Epithelial cell of esophagus (primary cell): ENCODE measurements at places on chromosomes 16 and 17.

DNA sequence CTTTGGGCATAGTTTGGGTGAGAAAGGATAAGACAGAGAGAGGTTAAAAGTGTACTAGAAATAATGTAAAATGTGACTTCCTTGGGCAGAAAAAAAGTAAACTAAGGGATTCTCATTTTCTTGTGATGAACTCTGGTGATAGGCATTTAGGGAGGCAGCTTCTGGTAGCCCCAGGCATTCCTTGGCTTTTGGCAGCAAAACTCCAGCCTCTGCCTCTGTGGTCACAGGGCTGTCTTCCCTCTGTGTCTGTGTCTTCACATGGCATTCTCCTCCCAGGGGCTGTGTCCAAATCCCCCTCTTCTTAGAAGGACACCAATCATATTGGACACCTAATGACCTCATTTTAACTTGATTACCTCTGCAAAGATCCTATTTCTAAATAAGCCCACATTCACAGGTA lies 54.7 kb downstream of the HS3ST3B1 start:
- DNase-seq = no peak

DNA sequence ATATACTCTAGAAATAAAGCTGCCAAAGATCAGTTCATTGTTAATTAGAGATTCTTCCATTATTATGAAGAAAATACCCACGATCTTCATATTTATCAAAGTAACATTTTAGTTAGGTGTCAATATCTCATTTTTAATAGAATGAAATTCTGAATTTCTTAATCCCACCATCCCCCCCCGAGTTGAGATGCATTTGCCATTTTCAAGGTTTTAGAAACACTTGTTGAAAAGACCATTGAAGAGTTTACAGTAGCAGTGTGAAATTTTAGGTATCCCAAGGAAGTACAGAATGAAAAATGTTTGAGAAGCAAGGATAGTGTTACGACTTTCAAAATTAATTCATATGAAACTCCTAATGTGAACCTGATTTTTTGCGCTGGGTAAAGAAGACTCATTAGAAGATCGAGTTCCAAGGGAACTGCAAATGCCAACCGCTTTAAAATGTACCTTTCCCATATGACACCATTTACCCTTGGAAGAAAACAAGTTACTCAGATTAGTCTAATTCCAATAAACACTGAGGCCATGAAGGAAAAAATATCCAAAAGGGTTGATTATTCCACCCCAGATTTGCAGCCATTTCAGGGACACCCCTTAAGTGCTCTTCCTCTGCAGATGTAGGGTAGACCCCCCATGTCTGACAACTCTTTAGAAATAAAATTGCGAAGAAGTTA lies 731 bp downstream of the IKZF3 start:
- no peak for DNase-seq

- DNase-seq = no peak
Observed at GRCh38 chr17:75331671-75332070, 42.4 kb upstream of the SLC25A19 start.

DNA sequence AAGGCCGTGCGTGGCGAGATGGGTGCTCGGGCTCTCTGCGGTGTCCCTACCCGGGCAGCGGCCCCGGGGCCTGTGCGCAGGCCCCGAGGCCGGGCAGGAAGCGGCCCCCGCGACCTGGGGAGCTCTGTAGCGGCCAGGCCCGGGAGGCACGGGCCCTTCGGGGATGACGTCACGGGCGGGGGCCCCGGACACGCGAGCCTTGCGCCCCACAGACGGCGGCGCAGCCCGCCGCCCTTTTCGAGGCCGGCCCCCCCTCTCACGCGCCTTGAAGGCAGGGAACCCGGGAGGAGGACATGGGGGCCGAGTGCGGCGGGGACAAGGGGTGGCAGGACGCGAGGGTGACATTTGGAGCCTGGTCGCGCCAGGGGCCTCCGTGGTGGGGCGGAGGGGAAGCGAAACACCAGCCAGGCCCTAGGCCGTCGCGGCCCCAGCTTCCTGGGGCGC lies 1.1 kb downstream of the RAI1 start:
- no peak for DNase-seq

GRCh38 chr17:10050597-10051101 lies 145.6 kb upstream of the RCVRN start:
- DNase-seq = no peak

DNA sequence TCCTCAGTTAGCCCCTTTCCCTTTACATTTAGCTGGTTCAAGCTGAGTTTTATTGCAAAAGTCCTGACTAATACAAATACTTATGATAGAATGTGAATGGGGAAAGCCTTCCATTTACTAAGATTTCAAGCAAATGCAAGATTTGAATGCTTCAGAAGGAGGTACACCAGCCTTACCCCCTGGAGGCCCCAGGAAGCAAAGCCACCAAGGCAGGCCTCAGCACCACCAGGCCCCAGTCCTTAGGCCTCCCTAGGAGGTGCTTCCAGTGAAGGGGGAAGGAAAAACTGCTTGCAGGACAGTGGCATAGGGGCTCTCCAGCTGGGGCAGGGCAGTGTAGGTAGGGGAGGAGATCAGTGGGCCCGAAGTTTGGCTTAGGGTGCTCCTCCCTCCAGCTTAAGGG lies 7.3 kb upstream of the PRPSAP2 start:
- DNase-seq = peak; percentile 19

DNA sequence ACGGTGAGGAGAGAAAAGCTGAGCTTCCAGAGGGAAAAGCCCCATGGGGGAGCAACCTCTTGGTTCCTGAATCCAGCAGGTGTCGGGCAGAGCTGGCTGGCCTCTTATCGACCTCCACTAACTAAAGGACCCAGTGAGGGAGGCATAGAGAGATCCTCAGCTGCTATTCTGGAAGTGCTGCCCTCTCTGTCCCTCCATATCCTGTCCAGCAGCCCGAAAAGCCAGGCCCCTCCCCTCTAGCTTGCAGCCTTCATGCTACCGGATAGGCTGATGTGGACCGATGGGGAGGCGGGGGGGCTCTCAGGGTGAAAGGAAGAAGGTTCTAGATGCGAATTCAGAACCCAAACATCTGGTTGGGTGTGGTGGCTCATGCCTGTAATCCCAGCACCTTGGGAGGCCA lies 24.9 kb downstream of the MXRA7 start:
- DNase-seq = no peak

GRCh38 chr17:55426851-55427586 lies 5.4 kb upstream of the MMD start:
- DNase-seq = peak; percentile 62

- DNase-seq = no peak
Observed at GRCh38 chr16:8893976-8894690, 12.0 kb downstream of the LITAFD start.

GRCh38 chr16:48810436-48810802 lies 200.4 kb upstream of the N4BP1 start:
- no peak for DNase-seq

GRCh38 chr17:38463451-38463858 lies 35.2 kb downstream of the ARHGAP23 start:
- peak; percentile 47 for DNase-seq

GRCh38 chr17:50659179-50659578 lies 24.5 kb downstream of the ABCC3 start:
- no peak for DNase-seq

DNA sequence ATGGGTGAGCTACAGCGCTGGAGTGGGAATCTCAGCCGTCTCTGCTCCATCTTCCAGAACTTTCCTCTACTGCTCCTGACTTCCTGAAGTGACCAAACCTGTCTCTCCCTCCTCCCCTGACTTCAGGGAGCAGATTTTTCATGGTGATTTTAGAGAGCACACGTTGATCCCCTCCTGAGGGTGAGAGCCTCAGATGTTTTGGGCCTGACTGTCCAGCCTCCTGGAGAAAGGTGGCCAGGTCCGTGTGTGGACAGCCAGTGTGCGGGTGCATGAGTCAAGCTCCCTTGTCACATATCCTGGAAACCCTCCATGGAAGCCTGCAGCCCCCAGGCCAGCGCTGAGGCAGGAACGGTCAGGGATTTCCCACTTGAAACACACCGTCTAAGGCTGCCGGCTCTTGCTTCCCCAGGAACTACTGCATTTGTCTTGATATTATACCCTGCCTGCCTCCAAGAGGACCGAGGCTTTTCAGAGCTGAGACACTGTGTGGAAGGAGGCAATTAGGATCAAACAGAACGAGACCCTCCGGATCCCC lies 143.1 kb downstream of the CMIP start:
- DNase-seq = no peak

DNA sequence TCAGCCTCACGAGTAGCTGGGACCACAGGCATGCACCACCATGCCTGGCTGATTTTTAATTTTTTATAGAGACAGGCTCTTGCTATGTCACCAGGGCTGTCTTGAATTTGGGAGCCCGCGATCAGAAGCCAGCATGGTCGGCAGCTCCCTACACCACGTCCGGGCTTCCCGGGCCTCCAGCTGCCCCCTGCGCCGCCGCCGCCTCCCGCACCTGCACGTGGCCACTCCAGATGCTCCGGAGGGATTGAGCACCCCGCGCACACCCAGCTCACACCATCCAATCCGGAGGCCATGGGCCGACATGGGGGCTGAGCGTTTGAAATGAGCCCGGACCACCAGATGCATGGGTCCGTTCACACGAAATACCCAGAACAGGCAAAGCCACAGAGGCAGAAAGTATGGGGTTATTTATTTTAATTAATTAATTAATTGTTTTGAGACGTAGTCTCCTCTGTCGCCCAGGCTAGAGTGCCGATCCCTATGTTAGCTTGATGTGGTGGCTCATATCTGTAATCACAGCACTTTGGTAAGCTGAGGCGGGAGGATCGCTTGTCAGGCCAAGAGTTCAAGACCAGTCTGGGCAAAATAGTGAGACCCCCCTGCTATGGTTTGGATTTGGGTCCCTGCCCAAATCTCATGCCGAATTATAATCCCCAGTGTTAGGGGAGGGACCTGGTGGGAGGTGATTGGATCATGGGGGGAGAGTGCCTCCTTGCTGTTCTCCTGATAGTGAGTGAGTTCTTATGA lies 17.1 kb upstream of the PDXDC1 start:
- no peak for DNase-seq

GRCh38 chr17:78722246-78722761 lies 59.8 kb downstream of the CYTH1 start:
- DNase-seq = no peak

GRCh38 chr16:56317998-56318826 lies 107.1 kb downstream of the AMFR start:
- peak; percentile 75 for DNase-seq

GRCh38 chr17:34389126-34389750 lies 26.2 kb upstream of the CCL1 start:
- no peak for DNase-seq

- DNase-seq = peak; percentile 88
Observed at GRCh38 chr16:4500272-4500671, 24.1 kb downstream of the HMOX2 start.

DNA sequence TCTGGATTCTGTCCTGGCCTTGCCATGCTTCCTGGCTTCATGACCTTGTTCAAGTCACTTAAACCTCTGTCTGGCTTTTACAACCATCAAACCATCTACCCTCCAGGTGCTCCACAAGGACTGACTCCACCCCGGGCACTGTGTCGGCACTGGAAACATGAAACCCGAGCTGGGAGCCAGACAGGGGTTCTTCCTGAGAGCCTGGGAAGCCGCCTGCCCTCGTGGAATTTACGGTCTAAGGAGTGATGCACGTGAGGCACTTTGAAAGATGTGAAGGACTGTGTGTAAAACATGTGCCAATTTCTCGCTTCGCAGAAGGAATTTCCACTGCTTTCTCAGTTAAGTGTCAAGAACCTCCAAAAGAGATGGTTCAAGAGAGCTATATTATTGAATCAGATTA lies 11.6 kb downstream of the CDK5R1 start:
- no peak for DNase-seq

DNA sequence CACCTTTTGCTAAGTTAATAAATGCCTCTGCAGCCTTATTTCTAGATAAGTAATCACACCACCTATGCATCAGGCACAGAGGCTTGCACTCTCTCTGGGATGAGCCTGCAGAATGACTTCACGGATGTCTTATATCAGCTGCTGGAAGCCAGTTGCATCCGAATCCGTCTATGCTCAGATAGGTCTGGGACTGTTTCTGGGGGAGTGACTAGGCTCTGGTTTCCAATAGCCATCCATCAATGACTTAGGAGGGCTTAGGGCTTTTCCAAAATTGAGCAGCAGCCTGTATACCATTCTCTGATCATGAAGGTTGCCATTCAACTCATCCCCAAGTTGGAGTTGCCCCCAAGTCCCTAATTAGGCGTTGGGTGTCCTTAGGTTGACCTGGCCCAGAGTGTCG lies 113.3 kb upstream of the ERCC4 start:
- DNase-seq = no peak

- no peak for DNase-seq
Observed at GRCh38 chr16:14168146-14168545, 97.0 kb downstream of the MRTFB start.
